ENCODE measurements at places on chromosomes 16 and 17. TPM values are rescaled to one million over a fixed set of nuclear protein-coding genes. Genes with fewer than 3 reads are reported as not detected.

EPX gene
- polyA plus RNA-seq = not detected

KRT32 gene
- polyA plus RNA-seq = 8.5 TPM

KCNH4 gene
- 0.02 TPM for polyA plus RNA-seq

CCP110 gene
- polyA plus RNA-seq = 3.3 TPM

SMIM36 gene
- polyA plus RNA-seq = not detected

TBX21 gene
- 0.24 TPM for polyA plus RNA-seq

KRT31 gene
- polyA plus RNA-seq = 3.8 TPM

TCAP gene
- 0.78 TPM for polyA plus RNA-seq

TPSD1 gene
- polyA plus RNA-seq = 0.83 TPM

MAPT gene
- polyA plus RNA-seq = 4.7 TPM

PARD6A gene
- polyA plus RNA-seq = 1.2 TPM

CD300E gene
- 0.12 TPM for polyA plus RNA-seq

LITAF gene
- 28.7 TPM for polyA plus RNA-seq

NPTX1 gene
- 0.11 TPM for polyA plus RNA-seq

TM4SF5 gene
- 0.07 TPM for polyA plus RNA-seq

TNP2 gene
- not detected for polyA plus RNA-seq

PLXDC1 gene
- 6.0 TPM for polyA plus RNA-seq

FSCN2 gene
- 0.54 TPM for polyA plus RNA-seq

RNU2-1 gene
- polyA plus RNA-seq = not detected

CDYL2 gene
- polyA plus RNA-seq = 0.39 TPM

RND2 gene
- polyA plus RNA-seq = 0.53 TPM

TRPV2 gene
- polyA plus RNA-seq = 2.7 TPM

CCL1 gene
- polyA plus RNA-seq = not detected

GGT6 gene
- polyA plus RNA-seq = 72.3 TPM

GPRC5B gene
- 4.2 TPM for polyA plus RNA-seq

TEX19 gene
- polyA plus RNA-seq = not detected

UMOD gene
- not detected for polyA plus RNA-seq

SLC35B1 gene
- polyA plus RNA-seq = 42.2 TPM

DNAI2 gene
- polyA plus RNA-seq = not detected

PRKCB gene
- polyA plus RNA-seq = 0.45 TPM

HNF1B gene
- polyA plus RNA-seq = not detected

NAGS gene
- 1.9 TPM for polyA plus RNA-seq

CES5A gene
- polyA plus RNA-seq = not detected

NHERF2 gene
- 36.1 TPM for polyA plus RNA-seq

PLCD3 gene
- 34.2 TPM for polyA plus RNA-seq

CHST5 gene
- 0.10 TPM for polyA plus RNA-seq

KRTAP3-2 gene
- 1.8 TPM for polyA plus RNA-seq
